ENCODE measurements at places on chromosomes 13 and 19. TPM values are rescaled to one million over a fixed set of nuclear protein-coding genes. Genes with fewer than 3 reads are reported as not detected.

SYMPK gene
- 63.9 TPM for polyA plus RNA-seq

APOC4 gene
- not detected for polyA plus RNA-seq

HIF3A gene
- polyA plus RNA-seq, result 93.8 TPM

LGI4 gene
- polyA plus RNA-seq, result 21.4 TPM

KL gene
- 1.7 TPM for polyA plus RNA-seq

F7 gene
- 2.8 TPM for polyA plus RNA-seq

SIN3B gene
- polyA plus RNA-seq, result 86.3 TPM

CALR3 gene
- not detected for polyA plus RNA-seq

TMEM38A gene
- polyA plus RNA-seq, result 15.3 TPM

CEACAM20 gene
- polyA plus RNA-seq, result not detected

CYP2F1 gene
- not detected for polyA plus RNA-seq

NAPSA gene
- 1.6 TPM for polyA plus RNA-seq

PCDH9 gene
- 58.5 TPM for polyA plus RNA-seq

MADCAM1 gene
- 7.1 TPM for polyA plus RNA-seq

F2RL3 gene
- 0.16 TPM for polyA plus RNA-seq

SPTBN4 gene
- polyA plus RNA-seq, result 43.8 TPM

SERPINE3 gene
- polyA plus RNA-seq, result 0.89 TPM

SIGLEC12 gene
- polyA plus RNA-seq, result not detected

PODNL1 gene
- 5.0 TPM for polyA plus RNA-seq

OLFM4 gene
- polyA plus RNA-seq, result 0.43 TPM

KLF12 gene
- 35.0 TPM for polyA plus RNA-seq

CLEC4G gene
- 1.5 TPM for polyA plus RNA-seq

ZNF763 gene
- 4.8 TPM for polyA plus RNA-seq

F10 gene
- 6.0 TPM for polyA plus RNA-seq

UPF3A gene
- 194 TPM for polyA plus RNA-seq

MTUS2 gene
- 11.6 TPM for polyA plus RNA-seq

SIGLEC11 gene
- polyA plus RNA-seq, result 0.53 TPM

SIGLEC5 gene
- polyA plus RNA-seq, result not detected

TMEM221 gene
- polyA plus RNA-seq, result 4.2 TPM

GGACT gene
- 3.3 TPM for polyA plus RNA-seq

CYP4F12 gene
- 7.6 TPM for polyA plus RNA-seq

SLC10A2 gene
- polyA plus RNA-seq, result not detected

DACH1 gene
- 20.5 TPM for polyA plus RNA-seq

ZNF480 gene
- polyA plus RNA-seq, result 8.2 TPM

ADGRL1 gene
- 128 TPM for polyA plus RNA-seq

EFNB2 gene
- 34.2 TPM for polyA plus RNA-seq

ADGRE3 gene
- not detected for polyA plus RNA-seq

SOX1 gene
- 8.0 TPM for polyA plus RNA-seq

RAB11B gene
- 318 TPM for polyA plus RNA-seq

ZNF541 gene
- polyA plus RNA-seq, result 0.59 TPM

ZNF726 gene
- 8.4 TPM for polyA plus RNA-seq

PDS5B gene
- 53.9 TPM for polyA plus RNA-seq

FAM124A gene
- 14.1 TPM for polyA plus RNA-seq

FAM216B gene
- 9.8 TPM for polyA plus RNA-seq

KASH5 gene
- 0.21 TPM for polyA plus RNA-seq

ZNF749 gene
- 13.6 TPM for polyA plus RNA-seq

TNNT1 gene
- polyA plus RNA-seq, result 12.8 TPM

CEACAM4 gene
- polyA plus RNA-seq, result not detected

MEDAG gene
- polyA plus RNA-seq, result 1.4 TPM

CYP4F3 gene
- 0.14 TPM for polyA plus RNA-seq

B3GNT3 gene
- polyA plus RNA-seq, result 0.12 TPM

SIAH3 gene
- 13.3 TPM for polyA plus RNA-seq

TTYH1 gene
- 1,011 TPM for polyA plus RNA-seq

NLRP9 gene
- not detected for polyA plus RNA-seq

Measured in spinal cord (tissue), 10 donors.